ENCODE measurements at places on chromosomes 12 and 14.

DNA sequence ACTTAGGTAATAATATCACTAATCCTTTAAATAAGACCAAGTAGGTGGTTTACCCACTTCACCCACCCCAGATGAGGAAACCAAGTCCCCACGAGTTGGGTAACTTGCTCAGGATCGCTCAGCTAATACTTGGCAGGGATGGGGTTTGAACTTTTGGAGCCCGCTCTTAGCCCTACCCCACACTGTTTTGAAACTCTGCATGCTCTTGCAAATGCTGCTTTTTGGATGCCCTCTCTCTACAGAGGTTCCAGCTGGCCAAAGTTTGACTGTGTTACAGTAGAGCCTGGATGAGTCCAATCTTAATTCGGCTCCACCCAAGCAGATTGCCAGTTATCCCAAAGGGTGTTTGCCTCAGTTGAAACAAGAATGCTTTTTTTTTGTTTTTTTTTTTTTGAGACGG lies 6.8 kb downstream of the PLEKHG3 start:
- DNase-seq = no peak

GRCh38 chr12:11716794-11717518 lies 67.5 kb downstream of the ETV6 start:
- DNase-seq = no peak

- no peak for DNase-seq
Observed at GRCh38 chr12:107564946-107565345, 120.7 kb upstream of the PWP1 start.

DNA sequence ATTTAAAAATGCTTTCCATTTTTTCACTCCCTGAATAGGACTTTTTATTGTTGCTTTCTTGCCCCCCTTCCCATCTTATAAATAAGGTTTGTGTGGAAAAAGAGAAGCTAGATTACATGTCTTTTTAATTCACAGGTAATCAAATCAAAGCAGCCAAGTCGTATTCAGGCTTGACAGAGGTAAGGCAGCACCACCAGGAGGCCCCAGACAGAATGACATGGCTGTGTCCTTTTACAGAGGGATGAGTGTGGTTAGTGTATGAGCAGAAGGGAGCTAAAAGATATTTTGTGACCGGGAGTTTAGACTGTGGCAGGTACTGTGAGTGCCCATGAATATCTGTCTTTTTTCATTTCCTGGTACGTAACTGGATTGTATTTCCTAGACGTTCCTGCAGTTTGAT lies 596.1 kb downstream of the ETNK1 start:
- no peak for DNase-seq

DNA sequence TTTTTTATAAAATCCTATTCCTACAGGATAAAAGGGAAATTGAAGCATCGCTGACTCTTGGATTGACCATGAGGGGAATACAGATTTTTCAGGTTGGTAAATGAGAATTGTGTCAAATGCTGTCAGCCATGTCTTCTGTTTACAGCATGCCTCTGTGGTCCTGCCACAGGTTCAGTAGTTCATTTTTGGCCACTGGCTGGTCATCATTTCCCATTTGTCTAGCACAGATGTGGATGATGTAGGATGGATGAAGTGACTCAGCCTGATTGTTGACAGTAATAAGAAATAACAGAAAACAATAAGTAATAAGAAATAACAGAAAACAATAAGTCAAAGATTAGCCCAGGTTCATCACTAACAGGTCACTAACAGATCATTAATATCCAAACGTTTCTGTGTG lies 59.8 kb downstream of the FRMD6 start:
- DNase-seq = no peak
